ENCODE measurements at places on chromosomes 11 and 22. TPM values are rescaled to one million over a fixed set of nuclear protein-coding genes. Genes with fewer than 3 reads are reported as not detected.

DNA sequence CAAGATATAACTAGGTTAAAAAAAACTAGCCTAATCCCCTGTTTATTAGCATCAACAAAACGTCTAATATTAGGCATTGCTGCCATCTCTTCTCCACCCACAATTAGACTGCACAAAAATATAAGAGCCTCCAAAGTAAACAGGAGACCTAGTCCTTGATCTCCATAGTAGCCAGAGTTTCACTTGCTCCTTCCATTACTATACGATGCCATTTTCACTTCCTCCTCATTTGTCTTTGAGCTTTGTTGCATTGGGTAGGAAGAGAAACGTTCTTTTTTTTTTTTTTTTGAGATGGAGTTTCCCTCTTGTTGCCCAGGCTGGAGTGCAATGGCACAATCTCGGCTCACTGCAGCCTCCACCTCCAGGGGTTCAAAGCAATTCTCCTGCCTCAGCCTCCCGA is 42.3 kb upstream of the RDX start:
- H3K4me3 ChIP-seq: no peak overlapping the region
- no peak for DNase-seq
- peaks cover 25% of the 10 kb centered on the region for H3K36me3 ChIP-seq
- no peak overlapping the region for H3K27ac ChIP-seq
- H3K4me1 ChIP-seq: peaks cover 13% of the 10 kb centered on the region

DNA sequence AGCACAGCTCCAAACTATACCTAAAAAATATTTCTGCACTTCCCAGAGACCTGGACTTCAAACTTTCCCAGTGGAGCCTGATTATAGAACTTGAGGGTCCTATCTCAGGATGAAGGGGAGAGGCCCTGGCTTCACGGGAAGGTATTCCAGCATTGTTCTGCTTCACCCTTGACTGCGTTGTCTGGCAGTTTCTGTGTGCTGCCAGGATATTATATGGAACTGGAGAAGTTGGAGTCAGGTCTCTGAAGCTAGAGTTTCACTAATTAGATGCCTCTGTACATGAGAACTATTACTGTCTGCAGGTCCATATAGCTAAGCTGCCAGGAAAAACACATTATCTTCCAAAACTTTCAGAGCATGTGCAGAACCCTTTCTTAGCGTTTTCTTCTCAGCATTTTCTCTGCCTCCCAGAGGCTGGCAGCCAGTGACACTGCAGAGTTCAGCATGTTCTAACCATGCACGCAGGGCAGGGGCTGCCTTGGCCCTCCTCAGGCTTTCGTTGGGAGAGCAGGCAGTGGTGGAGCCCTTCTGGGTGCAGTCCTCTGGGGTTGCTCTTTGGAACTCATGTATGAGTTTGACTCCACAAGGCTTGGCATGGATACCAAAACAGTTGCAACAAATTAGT is 99.3 kb downstream of the CWC15 start:
- no peak for DNase-seq
- H3K4me3 ChIP-seq: no peak overlapping the region
- H3K27me3 ChIP-seq: no peaks in the 10 kb centered on the region
- H3K36me3 ChIP-seq: no peaks in the 10 kb centered on the region
- H3K4me1 ChIP-seq: peaks cover 24% of the 10 kb centered on the region
- H3K27ac ChIP-seq: no peak overlapping the region

DNA sequence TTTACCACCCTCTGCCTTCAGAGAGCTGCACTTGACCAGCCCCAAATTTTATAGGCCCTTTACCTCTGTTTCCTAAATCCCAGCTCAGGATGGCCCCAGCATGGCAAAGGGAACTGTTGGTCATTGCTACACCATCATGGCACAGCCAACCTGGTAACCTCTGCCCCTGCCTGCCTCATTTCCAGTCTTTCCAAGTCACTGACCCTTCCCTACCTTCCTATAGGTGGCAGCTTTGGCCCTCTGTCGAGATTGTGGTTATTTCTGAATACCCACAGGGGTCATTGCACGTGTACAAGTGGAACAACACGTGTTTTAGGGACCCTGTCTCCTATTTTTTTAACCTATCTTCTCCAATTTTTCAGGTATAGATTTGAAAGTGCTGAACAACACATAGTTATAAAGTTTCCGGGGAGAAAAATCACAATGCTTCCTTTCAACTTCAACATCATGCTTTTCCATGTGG is 2.8 kb downstream of the GALNT18 start:
- peaks cover 64% of the 10 kb centered on the region for H3K27me3 ChIP-seq
- H3K4me1 ChIP-seq: peaks cover 9% of the 10 kb centered on the region
- no peak overlapping the region for H3K27ac ChIP-seq
- no peak for DNase-seq

GRCh38 chr11:86150847-86151173 is 81.9 kb upstream of the PICALM start:
- H3K36me3 ChIP-seq: no peaks in the 10 kb centered on the region
- no peaks in the 10 kb centered on the region for H3K27me3 ChIP-seq
- H3K4me1 ChIP-seq: peaks cover 17% of the 10 kb centered on the region
- H3K4me3 ChIP-seq: no peak overlapping the region
- DNase-seq: no peak

DNA sequence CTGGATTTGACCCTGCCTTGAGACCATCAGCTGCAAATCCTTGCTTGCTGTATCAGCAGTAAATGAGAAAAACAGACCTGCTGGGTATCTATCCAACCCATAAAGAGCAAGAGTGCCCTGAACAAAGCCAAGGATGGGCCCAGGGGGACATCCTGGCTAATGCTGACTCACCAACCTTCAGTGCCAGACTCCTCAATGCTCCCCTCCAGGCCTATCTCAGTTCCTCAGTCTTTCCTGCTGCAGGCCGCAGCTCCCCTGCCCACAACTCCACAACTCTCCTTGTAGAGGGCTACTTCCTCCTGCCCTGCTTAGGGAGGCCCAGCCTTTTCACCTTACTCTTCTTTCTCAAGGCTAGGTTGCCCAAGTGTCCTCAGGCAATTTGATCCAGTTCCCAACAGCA is 2.6 kb downstream of the LAMTOR1 start:
- peaks cover 23% of the 10 kb centered on the region for H3K36me3 ChIP-seq
- H3K4me1 ChIP-seq: peaks cover 39% of the 10 kb centered on the region
- H3K27me3 ChIP-seq: no peaks in the 10 kb centered on the region
- peak overlapping the region; percentile 74 for H3K27ac ChIP-seq

DNA sequence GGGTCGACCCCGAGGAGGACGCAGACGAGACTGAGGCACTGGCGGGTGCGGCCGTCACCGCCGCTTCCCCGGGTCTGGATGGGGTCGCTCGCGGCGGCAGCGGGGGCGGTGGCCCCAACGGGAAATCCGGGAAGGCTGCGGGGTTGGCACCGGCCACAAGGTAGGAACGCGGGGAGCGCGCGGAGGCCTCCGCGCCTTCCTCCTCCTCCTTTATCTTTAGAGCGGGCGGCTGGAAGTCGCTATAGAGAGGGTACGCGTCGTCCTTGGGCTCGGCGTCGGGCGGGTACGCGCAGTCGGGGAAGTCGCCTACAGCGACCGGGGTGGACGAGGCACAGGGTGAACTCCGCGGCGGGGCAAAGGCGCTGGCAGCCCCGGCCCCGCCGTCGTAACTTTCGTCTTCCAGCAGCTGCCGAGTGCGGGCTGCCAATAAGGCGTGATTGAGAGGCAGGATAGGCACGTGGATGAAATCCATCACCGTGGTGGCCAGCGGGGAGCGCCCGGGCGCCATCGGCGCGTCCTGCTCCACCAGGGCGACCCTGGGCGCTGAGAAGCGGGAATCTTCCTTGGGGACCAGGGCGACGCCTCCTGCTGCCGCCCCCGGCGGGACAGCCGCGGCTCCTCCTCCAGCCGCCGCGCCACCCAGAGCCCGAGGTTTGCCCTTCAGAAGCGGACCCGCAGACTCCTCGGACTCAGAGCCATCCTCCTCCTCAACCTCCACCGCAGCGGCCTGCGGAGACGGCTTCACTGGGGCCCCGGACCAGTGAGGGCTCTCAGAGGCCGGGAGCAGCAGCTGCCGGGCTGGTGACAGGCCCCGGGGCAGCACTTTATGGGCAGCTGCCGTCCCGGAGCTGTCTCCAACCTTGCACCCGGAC is 1.7 kb downstream of the PGR start:
- peak; percentile 4 for DNase-seq
- peaks cover 61% of the 10 kb centered on the region for H3K27me3 ChIP-seq
- no peak overlapping the region for H3K27ac ChIP-seq
- H3K36me3 ChIP-seq: no peaks in the 10 kb centered on the region
- peaks cover 4% of the 10 kb centered on the region for H3K4me1 ChIP-seq
- H3K4me3 ChIP-seq: no peak overlapping the region

DNA sequence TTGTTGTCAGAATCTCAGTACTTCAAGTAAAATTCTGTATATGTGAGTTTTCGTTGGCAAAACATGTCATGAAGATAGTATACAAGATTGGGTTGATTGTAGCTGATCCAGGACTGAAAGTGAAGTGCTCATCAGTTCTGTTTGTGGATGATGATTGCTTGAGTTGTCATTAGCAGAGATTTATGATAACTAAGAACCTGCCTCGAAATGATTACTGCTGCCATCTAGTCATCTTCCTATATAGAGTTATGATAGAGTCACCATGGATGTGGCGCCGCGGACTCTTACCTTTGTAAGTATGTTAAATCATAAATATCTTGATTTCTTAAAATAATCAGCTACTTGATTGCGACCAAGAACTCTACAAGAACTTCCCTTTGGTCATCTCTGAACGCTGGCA is 27.9 kb upstream of the MYO18B start:
- peaks cover 4% of the 10 kb centered on the region for H3K4me1 ChIP-seq
- no peaks in the 10 kb centered on the region for H3K27me3 ChIP-seq
- no peak overlapping the region for H3K4me3 ChIP-seq
- no peak overlapping the region for H3K27ac ChIP-seq

DNA sequence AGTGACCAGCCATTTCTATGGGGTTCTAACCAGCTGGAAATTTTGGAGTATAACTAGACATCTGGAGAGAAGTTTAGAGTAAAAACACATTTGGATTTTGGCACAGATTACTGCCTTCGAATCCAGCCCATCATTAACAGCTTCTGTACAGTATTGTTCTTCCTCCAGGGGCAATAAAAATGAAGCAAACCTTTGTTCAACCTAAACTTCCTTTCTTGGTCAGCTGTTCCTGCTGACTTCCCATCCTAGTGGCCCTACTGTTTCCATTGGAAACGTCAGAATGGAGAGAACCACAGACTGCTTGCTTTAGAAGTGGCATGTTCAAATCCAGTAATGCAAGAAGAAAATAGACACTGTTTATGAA is 203.7 kb upstream of the MTMR2 start:
- peak overlapping the region; percentile 46 for H3K27ac ChIP-seq
- H3K4me1 ChIP-seq: peaks cover 72% of the 10 kb centered on the region
- DNase-seq: no peak
- no peak overlapping the region for H3K4me3 ChIP-seq
- peaks cover 50% of the 10 kb centered on the region for H3K36me3 ChIP-seq

- no peak for DNase-seq
- no peaks in the 10 kb centered on the region for H3K27me3 ChIP-seq
- no peaks in the 10 kb centered on the region for H3K36me3 ChIP-seq
- H3K4me1 ChIP-seq: peaks cover 1% of the 10 kb centered on the region
Measured at GRCh38 chr22:19663821-19664355, 50.4 kb upstream of the SEPTIN5 start.

- H3K4me3 ChIP-seq: no peak overlapping the region
- DNase-seq: no peak
- H3K27ac ChIP-seq: no peak overlapping the region
- H3K4me1 ChIP-seq: no peaks in the 10 kb centered on the region
Measured at GRCh38 chr11:79150320-79150719, 290.5 kb downstream of the TENM4 start.

The GPHA2 gene
- not detected for total RNA-seq

The OR4A16 gene
- not detected for total RNA-seq
